ENCODE measurements at places on chromosomes 16 and 17. TPM values are rescaled to one million over a fixed set of nuclear protein-coding genes. Genes with fewer than 3 reads are reported as not detected.

The HOXB8 gene
- 64.8 TPM for total RNA-seq

The TADA2A gene
- 13.6 TPM for total RNA-seq

The CES5A gene
- total RNA-seq = not detected

The PLA2G10 gene
- total RNA-seq = not detected

The GPR179 gene
- 0.06 TPM for total RNA-seq

The WSCD1 gene
- 20.4 TPM for total RNA-seq

The NME3 gene
- 43.1 TPM for total RNA-seq

The KRT40 gene
- total RNA-seq = 0.23 TPM

The SPNS2 gene
- total RNA-seq = 40.5 TPM

The EPX gene
- total RNA-seq = 1.3 TPM

The SPATA20 gene
- 59.0 TPM for total RNA-seq

The ENPP7 gene
- total RNA-seq = 4.4 TPM

The RNF112 gene
- 4.1 TPM for total RNA-seq

The NLGN2 gene
- total RNA-seq = 21.3 TPM

The ANKRD40CL gene
- total RNA-seq = not detected

The C17orf67 gene
- total RNA-seq = 1.8 TPM

The MYO18A gene
- 89.5 TPM for total RNA-seq

The RNU2-1 gene
- total RNA-seq = not detected

The PMFBP1 gene
- 1.9 TPM for total RNA-seq

The CARD14 gene
- 0.82 TPM for total RNA-seq

The FBXL16 gene
- 0.93 TPM for total RNA-seq

The HCRT gene
- not detected for total RNA-seq

The TBC1D26 gene
- total RNA-seq = 0.99 TPM

The ASB16 gene
- total RNA-seq = 5.7 TPM

The CEP295NL gene
- total RNA-seq = 8.1 TPM

The CEP112 gene
- total RNA-seq = 19.3 TPM
